KBM-7 (cell line): ENCODE measurements at places on chromosomes 11 and 22.

GRCh38 chr11:111606986-111607385, 4.7 kb downstream of the SIK2 start:
- DNase-seq = no peak

DNA sequence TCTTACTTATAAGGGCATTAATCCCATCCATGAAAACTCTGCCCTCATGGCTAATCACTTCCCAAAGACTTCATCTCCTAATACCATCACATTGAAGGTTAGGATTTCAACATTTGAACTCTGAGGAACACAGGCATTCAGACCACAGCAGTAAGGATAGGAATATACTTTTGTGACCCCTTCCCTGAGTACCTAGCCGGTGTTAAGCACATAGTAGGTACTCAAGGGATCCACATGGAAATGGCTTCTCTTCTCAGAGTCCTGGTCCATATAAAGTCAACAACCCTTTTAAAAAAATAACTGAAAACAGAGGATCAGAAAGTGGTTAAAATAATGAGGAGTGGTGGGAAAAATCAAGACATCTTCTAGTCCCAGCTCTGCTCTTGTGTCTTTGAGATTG, 78.0 kb downstream of the TIMP3 start:
- DNase-seq = no peak

DNA sequence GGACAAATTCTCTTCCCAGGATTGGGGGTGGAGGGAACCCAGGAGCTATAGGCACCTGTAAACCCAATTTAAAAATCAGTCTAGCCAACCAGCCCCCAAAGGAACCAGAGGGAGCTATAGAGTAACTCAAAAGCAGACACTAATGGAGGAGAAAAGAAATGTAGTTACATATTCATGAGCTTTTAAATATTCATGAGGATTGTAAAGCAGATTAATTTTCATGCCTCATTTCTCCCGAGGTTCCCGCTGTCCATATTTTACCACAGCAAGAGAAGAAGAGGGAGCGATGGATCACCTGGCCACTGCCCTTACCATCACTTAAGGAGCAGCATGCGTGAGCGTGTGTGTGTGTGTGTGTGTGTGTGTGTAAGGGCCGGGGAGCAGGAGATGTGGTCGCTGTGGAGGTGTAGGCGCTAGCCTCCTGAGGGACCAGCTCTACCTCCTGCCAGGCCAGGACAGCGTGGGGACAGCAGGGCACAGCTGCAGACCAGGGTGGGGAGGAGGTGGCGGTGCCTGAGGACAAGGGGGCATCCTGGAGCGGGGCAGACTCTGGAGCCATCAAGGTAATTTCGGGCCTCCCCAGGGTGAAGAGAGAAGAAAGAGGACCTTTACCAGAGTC, 100.7 kb upstream of the THY1 start:
- no peak for DNase-seq

DNA sequence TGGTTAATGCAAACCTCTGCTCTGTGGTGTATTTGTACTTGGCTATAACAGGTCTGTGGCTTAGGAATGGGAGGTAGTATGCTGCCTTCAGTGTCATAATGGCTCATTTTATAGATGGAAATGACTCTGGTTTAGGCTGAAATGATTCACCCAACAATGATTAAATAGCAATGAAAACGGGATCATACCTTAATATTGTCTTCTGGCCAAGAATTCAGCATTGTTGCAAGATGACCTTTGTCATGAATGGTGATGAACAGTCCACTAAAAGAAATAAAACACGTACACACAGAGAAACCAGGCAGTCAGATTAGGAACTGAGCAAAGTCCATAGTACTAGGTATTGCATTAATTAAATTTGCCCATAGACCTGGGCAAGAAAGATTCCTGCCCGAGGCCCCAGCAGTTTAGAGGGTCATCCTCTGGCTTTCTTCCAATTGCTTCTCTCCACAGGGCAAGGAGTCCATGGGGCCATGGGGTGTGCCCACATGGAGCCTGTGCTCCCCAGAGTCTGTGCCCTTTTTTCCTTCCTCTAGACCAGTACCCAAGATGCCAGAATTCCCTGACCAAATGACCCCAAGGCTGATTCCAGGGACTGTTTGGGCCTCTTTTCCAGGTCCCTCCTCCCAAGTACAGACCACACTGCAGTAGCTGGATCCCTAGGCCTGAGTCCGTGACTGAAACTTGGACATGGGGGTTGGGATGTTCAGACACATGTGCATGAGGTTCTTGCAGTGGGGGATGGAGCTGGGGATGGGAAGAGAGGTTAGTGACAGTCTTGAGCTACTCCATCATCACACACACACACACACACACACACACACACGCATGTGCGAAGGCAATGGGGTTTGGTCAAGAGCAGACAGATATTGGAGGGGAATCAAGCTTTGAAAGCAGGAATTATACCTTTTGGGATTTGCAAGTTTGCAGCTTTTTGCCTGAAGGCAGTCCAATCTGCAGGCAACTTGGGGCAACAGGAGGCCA, 134.2 kb downstream of the CCDC81 start:
- no peak for DNase-seq

DNA sequence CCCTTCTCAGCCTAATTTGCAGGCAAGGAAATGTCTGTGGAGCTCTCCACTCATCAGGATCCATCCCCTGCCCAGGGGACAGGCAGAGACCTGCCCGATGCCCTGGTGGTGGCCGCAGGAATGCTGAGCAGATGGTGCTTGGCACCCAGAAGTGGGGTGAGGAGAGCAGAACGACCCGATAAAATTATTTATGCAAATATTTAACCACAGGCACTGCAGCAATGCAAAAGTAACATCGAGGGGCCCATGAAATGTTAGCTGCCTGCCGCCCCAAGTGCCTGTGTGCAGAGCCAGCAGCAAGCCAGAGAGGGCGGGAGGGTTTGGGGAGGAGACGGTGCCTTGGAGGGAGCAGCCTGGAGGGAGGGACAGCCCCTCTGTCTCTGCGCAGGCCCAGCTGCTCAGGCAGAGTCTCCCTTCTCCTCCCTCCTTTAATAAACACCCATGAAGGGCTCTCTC, 205.5 kb downstream of the CTTN start:
- no peak for DNase-seq

GRCh38 chr11:66107600-66108510, 37.8 kb downstream of the PACS1 start:
- DNase-seq = no peak

DNA sequence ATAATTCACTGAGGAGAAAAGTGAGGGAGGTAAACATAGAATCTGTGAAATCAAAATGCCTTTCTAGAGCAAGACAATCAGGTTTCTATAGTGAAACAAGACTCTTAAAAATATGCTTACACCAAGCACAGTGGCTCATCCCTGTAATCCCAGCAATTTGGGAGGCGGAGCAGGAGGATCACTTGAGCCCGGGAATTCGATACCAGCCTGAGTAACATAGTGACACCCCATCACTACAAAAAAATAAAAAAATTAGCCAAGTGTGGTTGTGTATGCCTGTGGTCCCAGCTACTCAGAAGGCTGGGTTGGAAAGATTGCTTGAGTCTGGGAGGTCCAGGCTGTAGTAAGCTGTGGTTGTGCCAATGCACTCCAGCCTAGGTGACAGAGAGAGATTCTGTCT, 43.2 kb upstream of the ME3 start:
- DNase-seq = no peak

GRCh38 chr11:15764948-15765347, 591.4 kb downstream of the SOX6 start:
- DNase-seq = no peak
